CD4-positive, alpha-beta T cell (primary cell): ENCODE measurements at places on chromosomes 13 and 19.

DNA sequence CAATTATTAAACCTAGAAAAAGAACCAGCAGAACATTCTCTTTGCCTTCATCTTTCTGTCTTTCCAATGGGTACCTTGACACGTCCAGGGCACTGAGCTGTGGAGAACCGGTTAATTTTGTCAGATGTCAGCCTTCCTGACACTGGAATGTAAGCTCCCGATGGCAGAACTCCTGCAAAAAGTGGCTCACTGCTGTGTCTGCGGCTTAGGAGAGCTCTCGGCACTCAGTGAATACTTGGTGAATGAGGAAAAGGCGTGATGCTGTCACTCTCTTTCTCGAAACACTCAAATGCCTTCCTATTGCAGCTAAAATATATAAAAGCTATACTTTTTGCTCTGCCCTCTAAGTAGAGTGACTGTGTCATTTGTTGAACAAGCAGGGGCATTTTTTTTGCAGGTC, 17.6 kb downstream of the CEBPA start:
- no peak for DNase-seq

DNA sequence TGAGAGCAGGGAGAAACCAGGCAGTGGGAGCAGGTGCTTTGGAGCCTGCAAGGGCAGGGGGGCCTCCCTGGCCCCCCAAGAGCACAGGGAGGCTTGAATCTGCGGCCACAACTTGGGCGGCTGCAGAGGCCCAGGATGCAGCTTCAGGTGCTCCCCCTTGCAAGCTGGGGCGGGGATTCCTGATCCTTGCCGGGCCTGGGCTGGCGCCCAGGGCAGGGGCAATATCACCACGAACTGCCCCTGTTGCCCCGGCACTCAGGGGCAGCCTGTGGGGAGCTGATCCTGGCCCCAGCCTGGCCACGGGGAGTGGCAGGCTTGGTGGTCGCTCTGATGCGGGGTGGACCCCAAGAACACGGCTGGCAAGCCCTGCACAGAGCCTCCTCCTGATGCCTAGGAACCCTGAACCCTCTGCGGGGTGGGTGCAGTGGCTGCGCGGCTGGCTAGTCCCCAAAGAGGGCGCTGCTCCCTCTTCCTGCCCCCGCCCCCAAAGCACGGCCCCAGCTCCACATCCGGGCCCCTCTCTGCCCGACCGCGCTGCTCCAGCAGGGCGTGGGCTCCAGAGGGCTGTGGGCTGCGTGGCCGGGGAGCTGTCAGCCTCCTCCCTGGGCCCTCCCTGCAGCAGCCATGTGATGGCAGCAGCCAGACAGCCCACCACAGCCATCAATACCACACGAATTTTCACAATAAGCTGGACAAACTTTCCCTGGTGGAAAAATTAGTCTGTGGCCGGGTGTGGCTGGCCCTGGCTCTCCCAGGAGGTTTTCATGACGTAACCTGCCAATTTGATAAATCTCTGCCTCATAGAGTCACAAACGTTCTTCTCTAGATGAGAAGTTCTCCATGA, 21.0 kb downstream of the TNFSF9 start:
- DNase-seq: peak; percentile 78

- DNase-seq: peak; percentile 9
Measured at GRCh38 chr13:109652531-109652930, 133.9 kb downstream of the IRS2 start.

DNA sequence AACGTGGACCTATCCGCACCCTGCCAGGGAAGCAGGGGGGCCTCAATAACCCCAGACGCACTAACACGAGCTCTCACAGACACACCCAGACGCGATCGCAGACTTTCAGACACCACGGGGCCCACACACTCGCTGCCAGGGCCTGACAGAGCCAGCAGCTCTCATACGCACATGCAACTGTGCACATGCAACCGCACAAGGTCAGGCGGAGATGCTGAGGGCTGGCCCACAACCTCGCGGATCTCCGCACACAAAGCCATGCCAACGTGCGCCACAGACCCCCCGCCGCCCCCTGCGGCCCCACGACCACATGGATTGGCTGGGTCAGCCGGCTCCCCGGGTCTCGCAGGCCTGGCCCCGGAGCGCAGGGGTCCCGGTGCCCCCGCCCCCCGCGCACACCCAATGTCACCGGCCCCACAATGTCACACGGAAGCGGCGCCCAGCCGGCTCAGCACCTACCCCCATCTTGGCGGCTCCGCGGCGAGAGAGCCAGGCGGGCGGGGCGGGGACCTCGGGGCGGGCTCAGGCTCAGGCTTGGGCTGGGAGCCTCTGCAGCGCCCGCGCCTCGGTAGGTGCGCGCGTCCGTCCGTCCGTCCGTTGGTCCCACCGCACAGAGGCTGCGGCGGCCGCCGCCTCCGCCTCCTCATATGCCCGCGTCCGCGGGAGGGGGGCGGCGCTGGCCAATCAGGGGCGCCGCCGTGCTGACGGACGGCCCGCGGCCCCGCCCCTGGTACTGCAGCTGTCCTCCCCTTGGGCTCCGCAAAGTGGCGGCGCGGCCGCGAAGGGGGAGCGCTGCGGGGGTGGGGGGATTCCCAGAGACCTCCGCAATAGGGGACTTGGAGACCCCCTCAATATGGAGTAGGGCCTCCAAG, at the start of gene ATP1A3:
ATP1A3 (minus strand) TSS at position 619 of the 872 bp plus-strand sequence; CDS start at position 465, 154 bp downstream.
- DNase-seq: peak; percentile 62

GRCh38 chr19:15285896-15286591, 46.3 kb downstream of the BRD4 start:
- no peak for DNase-seq

- no peak for DNase-seq
Measured at GRCh38 chr19:45762870-45763631, 6.0 kb downstream of the SIX5 start.

- DNase-seq: peak; percentile 40
Measured at GRCh38 chr19:39514840-39515550, at the start of gene SELENOV. SELENOV (plus strand) TSS chr19:39515139; CDS start chr19:39515213, 74 bp downstream.

DNA sequence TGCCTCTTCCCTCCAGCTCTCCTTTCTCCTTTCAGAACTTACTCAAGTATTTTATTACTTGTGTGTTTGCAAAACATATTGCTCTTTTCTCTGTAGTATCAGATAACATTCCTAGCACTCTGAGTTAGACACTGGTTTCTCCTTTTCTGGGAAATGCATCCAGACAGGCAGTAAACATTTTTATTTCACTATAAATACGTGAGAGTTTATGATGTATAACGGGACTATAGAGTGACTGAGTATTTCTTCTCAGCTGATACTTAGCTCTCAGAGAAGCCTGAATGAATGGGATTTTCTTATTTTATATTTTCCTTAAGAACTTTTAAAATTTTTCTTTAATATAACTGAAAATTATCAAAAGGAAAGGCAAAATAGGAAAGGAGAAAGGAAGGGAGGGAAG, 211.2 kb upstream of the EDNRB start:
- no peak for DNase-seq

- peak; percentile 79 for DNase-seq
Measured at GRCh38 chr19:46529622-46530451, 34.2 kb upstream of the PNMA8B start.

DNA sequence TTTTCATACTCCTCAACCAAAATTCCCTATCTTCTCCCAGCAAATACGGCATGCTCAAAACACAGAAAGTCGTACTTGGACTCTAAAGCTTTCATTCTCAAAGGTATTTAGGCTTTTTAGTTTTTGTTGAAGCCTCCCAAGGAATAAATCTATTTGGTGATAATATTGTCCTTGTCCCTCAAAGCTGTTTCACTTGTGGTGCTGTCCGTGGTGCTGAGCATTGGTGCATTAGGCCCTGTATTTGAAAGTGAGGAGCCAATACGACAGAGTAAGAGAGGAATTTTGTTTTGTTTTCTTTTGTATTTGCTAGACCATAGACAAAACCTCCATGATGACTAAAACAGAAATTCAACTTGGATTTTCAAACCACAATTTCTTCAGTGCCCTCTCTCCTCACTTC, 3.2 kb upstream of the LGALS13 start:
- no peak for DNase-seq

DNA sequence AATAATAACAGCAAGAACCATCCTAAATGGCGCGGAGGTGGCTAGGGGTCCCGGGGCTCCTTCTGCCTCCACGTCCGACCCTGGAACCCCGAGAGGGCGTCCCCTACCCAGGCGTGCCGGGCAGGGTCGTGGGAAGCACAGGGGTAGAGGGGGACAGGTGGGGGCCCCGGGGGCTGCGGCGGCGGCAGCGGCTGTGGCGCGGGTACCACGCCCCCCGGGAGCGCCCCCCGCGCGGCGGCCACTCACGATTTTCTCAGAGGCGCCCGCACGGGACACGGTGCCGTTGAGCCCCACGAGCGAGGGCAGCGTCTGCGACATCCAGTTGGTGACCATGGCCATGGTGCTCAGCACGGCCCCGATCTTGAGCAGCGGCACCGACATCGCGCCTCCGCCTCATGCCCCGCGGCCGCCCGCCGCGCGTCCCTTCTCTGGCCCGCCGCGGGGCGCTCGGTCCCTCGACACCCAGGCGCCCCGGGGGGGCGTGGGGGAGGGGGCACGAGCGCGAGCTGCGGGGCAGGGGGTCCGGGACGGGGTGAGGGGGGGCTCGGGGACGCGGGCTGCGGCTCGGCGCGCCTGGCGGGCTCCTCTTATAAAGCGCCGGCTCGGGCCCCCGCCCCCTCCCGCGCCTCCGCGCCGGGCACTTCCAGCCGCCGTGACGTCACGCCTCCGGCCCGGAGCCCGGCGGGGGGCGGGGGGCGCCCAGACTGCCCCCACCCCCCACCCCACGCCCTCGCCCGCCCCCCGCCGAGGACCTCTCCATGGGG, 22.9 kb downstream of the OLFM2 start:
- DNase-seq: no peak

DNA sequence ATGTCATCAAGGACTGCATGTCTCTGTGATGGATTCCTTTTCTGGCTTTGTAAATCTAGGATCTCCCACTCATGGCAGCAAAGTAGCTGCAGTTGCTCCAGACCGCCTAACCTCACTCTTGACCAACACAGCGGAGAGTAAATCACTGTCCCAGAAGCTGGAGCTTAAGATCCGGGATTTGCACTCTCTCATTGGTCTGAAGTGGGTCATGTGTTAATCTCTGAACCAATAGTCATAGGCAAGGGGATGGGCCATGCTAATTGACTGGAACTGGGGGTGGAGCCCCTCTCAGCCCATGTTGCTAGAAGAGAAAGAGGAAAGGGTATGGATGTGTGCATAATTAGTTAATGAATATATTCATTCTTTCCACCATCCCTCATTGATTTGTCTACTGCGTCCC, 34.0 kb downstream of the VAV1 start:
- DNase-seq: no peak

DNA sequence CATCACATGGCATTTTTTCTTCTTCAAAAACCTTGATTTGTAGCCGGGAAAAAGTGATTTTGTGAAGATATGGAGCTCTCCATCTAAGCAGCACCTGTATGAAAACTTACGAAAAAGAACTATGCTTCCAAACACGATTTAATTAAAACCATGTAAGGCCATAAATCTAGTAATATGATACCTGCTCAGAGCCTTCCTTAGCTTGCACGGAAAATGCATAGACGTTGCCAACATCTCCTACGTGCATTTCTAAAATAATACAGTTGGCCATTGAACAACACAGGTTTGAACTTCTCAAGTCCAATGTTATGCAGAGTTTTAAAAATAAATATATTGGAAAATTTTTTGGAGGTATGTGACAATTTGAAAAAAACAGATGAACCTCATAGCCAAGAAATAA, 59.1 kb upstream of the RNF113B start:
- DNase-seq: no peak

DNA sequence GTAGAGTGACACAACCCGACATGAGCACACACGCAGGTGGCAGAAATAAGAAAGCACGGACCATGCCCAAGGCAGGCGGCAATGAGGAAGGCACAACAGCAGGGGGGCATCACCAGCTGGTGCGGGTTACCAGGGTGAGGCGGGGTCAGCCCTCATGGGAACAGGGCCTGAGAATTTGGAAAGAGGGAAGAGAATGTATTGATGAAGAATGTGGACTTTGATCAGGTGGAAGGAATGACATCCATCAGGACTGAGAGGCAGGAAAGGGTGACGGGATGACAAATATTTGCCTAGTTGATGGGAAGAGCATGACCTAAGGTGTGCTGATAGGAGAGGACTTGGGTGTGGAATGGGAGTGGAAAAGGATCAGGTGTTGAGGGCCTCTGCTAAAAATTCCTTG, 177.5 kb downstream of the ABCC4 start:
- no peak for DNase-seq

DNA sequence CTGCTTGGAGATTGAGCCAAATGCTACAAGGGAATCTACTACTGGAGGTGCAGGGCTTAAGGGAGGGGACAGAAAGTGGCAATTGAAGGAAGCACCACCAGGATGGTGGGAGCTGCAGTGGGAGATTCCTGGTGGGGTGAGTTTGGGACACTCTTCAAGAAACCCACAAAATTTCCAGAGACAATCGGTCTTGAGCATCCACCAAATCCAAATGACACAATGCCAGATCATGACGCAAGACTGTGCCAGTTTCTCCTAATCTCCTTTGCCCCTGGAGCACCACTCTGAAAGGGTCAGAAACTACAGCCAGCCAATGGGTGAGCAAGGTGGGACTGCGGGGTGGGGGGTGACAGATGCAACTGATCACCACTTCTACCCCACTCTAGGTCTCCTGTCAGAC, 78.7 kb downstream of the LRRC63 start:
- no peak for DNase-seq

DNA sequence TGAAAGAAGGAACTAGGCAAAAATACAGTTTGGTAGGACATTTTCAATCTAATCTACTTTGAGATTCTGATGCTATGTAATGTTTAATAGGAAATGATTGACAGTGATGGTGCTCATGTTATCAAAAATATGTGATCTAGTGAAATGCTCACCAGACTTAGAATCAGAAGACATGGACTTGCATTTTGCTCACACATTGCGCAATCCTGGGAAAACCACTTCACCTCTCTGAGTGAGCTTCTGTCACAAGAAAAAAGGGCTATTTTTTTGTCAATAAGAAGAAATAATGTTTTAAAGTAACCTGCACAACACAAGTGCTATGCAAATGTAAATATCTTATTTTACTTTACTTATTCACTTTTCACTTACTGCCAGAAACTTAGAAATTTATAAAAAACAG, 380.9 kb upstream of the HTR2A start:
- no peak for DNase-seq

DNA sequence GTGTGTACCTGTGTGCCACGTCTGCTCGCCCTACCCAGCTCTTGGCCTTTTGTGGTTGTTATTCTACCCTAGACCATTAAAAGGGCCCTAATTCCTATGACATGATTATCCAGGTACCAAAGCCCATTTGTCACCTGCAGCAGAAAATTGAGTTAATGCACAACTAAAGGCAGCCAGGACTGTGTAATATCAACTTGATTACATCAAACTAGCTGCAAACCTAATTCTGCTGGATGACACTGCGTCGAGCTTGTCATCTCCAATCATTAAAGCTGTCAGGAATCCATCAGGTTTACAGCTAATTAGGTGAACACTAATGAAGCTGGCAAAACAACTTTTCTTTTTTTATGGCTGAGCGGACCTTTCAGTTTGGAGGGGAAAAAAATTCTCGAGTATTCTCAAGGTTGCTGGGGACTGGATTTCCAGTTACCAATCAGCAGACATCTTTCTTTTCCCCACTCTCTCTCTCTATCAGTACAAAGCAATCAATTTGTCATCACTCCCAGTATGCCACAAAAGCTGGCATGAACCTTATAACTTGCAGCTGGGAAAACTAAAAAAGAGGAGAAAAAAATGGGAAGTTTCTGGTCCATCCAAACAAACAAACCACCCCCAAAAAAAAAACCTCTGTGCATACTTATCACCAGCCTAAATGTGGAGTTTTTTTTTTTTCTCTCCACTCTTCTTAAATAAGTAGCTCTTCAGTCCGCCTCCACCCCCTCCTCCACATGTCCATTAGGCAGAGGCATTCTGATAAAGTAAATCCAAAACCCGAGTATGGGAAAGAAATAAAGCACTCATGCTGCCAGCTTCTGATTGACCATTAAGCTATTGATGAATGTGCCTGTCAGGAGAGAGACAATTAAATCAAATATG, 2.8 kb downstream of the TSHZ3 start:
- DNase-seq: no peak
